ENCODE measurements at places on chromosomes 16 and 17.

DNA sequence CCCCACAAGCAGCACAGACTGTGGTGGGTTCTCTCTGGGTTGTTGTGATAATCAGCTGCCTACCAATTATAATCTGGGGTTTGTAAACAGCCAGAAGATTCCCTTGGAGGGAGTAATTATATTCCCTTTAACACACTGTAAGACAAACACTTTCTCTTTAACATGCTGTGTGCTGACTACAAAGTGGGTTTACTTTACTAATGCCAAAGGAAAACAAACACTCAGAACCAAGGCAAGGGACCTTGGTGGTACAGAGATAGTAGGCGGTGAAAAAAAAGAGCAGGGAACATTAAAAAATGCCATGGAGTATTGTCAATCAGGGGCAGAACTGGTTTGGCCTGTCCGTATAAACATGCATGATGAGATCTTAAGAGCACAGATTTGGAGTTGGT lies 3.0 kb upstream of the VAT1L start:
- no peak for DNase-seq

- no peak for DNase-seq
Measured at GRCh38 chr16:48629016-48629415, 19.0 kb upstream of the N4BP1 start.

DNA sequence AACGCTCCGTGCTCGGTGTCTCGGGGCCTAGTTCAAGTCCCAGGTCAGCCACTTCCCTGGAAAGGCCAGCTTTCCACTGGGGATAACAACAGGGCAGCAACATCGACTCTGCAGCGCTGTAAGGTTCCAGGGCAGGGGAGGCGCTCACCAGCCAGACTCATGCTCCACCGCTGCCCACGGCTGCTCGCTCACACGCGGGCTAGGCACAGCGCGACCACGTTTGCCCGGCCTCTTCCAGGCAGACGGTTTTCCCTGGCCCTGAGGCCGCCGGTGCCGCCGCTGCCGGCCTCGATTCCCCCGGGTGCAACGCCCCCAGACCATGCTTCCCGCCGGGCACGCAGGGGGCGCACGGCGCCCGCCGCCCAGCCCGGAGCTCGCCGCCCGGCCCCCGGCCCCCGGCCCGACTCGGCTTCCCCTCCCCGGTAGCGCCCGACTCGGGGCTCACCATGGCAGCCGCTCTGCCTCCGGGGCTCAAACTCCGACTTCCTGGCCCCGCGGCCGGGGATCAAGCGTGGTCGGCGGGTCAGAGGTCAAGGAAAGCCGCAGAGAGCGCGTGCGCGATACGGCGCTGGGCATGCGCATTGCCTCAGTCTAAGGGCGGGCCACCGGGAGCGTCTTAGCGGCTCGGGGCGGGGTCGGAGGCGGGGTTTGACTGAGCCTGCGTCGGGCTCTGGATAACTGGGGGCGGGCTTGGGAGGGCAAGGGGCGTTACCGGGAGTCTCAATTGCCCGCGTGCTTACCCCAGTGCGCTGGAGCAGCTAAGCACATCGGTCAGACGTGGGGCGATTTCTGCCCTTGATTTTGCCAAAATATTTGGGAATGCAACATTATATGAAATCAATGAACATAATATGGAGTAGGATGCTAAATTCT lies at the start of gene PAM16:
TSS of gene PAM16 (minus strand) at position 535 of the 873 bp plus-strand sequence. CDS start at position 448, 87 bp downstream.
- peak; percentile 99 for DNase-seq

GRCh38 chr17:1590029-1590746 lies 27.6 kb upstream of the PITPNA start:
- DNase-seq, result no peak

- no peak for DNase-seq
Measured at GRCh38 chr17:14119546-14119945, 50.2 kb downstream of the COX10 start.

DNA sequence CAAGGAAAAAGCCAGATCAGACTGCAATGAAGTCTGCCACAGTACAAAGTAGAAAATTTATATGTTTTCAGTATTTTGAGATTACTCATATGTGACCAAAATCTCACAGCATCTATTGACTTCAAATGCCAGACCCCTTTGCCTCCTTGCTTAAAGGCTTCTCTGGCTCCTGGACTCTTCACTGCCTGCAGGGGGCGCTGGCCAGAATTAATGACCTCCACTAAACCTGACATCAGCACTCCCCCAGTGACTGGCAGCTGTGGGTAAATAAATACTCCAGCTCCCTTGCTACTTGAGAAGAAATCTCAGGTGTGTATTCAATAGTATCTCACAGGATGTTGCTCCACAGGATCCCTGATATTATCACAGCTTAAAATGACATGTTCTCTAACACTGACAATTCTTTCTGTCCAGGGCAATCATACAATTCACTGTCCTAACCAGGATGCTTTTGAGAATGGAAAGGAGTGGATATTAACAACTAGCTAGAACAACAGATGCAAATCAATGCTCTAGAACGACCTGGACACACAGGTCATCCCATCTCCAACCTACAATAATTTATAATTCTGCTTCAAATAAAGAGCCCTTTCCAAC lies 4.0 kb downstream of the BECN1 start:
- DNase-seq, result peak; percentile 61

- no peak for DNase-seq
Measured at GRCh38 chr16:50696575-50697420, 3.4 kb downstream of the NOD2 start.
